Activated CD8-positive, alpha-beta T cell treated with anti-CD3 and anti-CD28 coated beads, Interleukin-2, amount 10 ng/mL, durations not matched to agents 7 days and 5 days (primary cell): ENCODE measurements at places on chromosomes 1 and 21.
A peak's percentile ranks its signal among the peaks of the same experiment; 100 is the strongest.

DNA sequence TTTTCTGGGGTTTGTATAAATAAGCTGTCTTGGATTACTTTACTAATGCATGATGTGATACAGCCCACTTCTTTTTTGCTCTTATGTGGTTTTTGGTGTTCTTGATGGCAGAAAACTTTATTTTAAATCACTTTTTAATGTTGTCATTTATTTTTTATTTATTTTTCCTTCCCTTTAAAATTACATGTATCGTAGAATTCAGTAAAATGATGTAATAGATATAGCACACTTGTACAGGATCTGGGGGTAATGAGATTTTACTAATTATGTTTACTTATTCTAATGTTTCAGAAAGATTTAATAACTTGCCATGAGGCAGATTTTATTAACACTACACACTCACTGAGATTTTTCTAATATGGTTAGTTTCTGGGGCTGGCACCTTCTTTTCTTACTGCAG is 701 bp upstream of the B3GALT2 start:
- DNase-seq = no peak

DNA sequence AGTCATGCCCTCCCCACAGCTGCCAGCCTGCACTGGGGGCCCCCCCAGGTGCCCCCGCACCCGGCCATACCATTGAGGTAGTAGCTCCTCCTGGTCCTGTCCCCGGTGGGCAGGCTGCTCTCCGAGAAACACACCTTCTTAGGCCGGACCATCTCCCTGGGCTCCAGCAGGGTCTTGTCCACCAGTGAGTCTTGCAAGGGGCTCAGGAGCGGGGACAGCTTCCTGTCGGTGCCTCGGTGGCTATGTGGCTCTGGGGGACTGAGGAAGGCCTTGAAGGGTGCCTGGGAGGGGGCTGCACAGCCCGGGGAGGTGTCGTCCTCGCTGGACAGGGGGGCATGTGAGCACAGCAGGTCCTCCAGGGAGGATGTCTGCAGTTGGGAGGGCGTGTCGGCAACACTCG is 12.9 kb upstream of the FTCD start:
- DNase-seq = no peak

GRCh38 chr1:245079021-245079609 is 75.7 kb upstream of the KIF26B start:
- DNase-seq = no peak

- no peak for DNase-seq
Observed at GRCh38 chr1:188027613-188028012, 1198.9 kb downstream of the PLA2G4A start.

- no peak for DNase-seq
Observed at GRCh38 chr1:172339842-172340241, 80.6 kb upstream of the C1orf105 start.

DNA sequence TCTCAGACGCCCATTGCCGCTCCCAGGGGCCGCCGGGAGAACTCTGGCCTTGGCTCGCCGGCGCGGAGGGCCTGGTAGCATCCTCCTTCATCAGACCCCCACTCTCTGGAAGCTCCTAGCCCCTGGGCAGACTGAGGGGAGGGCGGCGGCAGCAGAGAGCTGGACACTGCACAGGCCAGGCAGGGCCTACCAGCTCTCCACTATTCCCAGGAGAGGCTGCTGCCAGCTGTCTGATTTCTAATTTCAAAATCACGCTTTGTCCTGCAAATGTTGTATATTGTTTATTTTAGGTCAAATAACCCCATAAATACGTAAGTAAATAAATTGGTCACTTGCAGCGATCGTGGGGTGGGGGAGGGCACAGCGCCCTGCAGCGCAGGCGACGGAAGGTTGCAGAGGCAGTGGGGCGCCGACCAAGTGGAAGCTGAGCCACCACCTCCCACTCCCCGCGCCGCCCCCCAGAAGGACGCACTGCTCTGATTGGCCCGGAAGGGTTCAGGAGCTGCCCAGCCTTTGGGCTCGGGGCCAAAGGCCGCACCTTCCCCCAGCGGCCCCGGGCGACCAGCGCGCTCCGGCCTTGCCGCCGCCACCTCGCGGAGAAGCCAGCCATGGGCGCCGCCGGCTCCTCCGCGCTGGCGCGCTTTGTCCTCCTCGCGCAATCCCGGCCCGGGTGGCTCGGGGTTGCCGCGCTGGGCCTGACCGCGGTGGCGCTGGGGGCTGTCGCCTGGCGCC is at the start of gene MTARC1:
MTARC1 (plus strand) TSS at position 577 of the 732 bp plus-strand sequence; CDS start at position 609, 32 bp downstream.
- no peak for DNase-seq

DNA sequence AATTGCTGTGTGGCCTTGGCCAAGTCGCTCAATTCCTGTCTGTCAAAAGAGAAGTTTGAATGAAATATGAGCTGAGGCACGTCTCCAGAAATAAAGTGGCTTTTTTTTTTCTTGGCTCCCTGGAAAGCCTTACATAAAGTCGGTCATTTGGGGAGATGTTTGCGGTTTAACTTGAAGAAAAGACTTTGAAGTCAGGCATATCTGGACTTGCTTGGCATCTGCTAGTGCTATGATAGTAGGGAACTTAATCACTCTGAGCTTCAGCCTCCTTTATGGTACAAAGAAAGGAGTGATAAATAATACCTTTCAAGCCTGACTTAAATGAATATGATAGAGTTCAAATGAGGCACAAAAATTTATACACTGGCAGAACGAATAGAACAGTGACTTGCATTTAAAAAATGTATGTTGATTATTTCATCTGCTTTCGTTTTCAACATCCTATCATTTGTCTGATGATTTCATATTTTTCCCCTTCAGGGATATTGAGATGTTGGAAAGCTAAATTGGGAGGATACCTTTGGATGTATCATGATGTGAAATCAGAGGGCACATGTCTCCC is 60.2 kb downstream of the FASLG start:
- DNase-seq = no peak

- no peak for DNase-seq
Observed at GRCh38 chr1:187956975-187957374, 1128.2 kb downstream of the PLA2G4A start.

DNA sequence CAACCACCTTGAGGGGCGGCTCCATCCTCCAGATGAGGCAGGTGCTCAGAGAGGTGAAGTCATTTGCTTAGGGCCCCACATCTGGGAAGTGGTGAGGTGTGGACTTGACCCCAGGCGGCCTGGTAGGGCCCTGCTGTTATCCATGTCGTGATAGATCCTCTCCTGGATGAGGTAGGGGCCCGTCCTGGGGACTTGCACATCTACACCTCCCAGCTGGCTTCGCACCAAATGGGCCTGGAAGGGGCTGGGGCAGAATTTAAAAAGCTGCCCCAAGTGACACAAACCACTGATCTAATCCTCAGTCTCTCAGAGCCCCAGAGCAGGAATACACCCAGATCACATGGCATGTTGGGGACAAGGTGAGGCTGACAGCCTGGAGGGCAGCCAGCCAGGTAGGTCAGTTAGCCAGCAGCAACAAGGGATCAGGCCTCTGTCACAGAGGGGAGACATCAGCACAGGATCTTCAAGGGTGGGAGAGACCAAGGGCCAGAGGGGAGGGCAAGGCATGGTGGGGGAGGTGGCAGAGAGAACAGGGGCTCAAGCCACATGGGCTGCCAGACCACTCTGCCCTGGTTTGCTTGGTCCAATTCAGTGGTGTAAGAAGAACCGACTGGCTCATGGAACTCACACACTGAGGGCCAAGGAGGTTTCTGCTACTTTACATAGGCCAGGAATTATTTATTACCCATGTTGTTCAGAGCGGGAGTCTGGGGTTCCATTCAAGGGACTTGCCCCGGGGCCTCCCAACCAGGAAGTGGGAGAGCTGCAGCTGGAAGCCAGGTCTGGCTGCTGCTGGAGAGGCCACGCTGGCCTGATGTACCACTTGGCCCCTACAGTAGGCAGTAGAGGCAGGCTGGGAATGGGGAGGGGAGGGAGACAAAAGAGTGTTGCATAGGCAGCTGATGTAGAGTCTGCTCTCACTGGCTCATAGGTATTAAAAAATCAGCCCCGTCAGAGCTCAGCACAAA is 12.1 kb downstream of the LRP8 start:
- no peak for DNase-seq

DNA sequence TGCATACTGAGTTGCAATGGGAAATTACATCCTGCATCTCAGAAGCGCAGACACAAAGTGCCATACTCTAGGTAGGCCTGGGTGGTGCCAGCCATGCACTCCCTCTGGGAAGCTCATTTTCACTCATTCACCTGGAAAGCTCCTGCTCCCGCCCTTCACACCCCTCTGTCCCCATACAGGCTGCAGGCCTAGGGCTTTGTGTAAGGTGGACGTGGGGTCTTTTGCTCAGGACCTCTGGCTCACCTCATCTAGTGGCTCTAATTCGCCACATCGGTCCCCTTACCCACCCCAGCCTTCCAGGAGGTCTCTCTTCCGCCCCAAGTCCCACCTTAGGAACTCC is 751 bp downstream of the MRPS15 start:
- no peak for DNase-seq

- DNase-seq = no peak
Observed at GRCh38 chr1:93437976-93438605, 9.8 kb upstream of the FNBP1L start.

GRCh38 chr1:53345996-53346813 is 18.3 kb upstream of the LRP8 start:
- DNase-seq = peak; percentile 12

DNA sequence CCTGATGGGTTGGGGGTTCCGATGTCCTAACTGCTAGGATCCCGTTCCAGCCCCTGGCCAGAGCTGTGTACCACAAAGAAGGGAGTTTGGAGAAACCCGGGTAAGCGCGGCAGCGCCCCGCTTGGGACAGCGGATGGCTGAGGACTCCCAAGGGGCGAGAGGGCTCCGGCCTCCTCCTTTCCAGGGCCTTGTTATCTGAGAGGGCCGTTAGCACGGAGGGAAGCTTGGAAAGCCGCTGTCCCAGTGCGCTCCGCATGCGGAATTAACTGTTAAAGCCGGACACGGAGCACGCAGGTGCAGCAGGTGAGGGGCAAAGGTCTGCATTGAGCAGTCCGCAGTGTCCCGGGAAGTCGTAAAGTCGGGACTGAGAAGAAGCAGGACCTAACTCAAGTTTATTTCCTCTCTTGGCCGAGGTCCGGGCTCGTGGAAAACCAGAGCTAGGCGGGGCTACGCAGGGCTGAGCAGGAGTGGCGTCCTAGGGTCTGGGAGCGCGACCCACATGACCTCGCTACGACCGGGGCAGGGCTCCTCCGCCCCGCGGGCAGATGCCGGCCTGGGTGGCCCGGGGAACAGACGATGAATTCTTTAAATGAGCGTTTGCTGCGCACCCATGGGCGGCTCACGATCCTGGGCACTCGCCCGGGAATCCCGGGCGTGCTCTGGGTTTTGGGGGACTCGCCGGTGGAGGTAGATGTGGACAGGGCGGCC is 4.5 kb downstream of the LHX4 start:
- no peak for DNase-seq

DNA sequence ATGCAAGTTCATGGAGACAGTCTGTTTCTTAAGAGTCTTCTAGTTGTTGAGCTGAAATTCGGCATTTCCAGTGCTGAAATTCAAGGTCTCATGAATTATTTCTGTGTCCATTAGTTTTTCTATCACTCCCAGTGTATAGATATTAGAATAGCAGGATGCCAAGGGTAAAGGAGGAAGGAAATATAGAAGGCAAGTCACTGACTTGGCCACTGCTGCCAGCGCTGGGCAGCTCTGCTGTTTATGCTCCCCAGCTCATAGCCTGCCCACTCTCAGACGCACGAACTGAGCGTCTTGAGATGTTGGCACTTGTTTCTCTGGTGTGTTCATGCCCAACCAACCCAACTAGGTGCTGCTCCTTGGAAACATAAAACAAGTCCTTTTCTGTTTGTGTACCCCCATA is 110.1 kb downstream of the SLC45A1 start:
- no peak for DNase-seq

DNA sequence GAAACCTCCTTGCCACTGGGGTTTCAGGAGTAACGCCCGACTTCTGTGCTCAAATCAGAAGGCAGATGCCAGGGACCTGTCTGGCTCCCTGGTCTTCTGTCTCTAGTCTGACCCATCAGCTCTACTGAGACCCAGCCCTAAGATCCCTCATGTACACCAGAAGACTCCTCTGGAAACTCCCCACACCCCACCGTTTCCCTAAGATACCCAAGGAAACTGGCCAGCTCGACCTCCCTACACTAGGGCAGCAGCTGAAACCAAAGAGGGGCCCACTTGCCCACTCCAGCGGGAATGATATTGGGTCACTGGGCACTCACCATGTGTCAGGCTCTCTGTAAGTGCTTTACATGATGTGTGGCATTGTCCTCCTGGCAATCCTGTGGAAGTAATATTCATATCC is 469 bp upstream of the S100A16 start:
- DNase-seq = no peak

DNA sequence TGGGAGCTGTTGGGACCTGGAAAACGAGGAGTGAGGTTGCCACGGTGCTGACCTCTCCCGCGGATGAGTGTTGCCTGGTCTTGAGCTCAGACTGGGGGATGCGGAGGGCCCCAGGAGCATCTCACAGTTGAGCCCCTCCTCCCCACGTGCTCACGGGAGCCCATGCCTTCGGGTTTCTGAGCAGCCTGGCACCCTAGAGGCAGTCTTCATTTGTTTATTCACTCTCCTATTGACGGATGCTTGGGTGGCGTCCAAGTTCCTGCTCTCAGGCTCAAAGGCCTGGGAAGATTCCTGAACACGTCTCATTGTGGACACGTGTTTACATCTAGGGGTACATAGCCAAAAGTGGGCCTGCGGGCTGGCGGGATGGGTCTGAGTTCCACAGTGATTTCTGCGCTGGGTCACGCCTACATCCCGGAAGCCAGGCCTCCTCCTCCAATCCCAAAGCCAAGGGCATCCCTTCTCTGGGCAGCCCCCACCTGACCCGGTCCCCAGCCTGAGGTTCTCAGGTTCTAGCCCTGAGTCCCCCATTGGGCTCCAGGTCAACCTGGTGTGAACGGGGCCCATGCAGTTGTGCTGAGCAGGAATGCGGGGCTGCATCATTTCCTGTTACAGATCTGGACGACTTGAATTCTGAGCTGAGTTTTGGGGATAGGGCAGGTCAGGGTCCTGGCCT is 14.7 kb downstream of the WNT3A start:
- no peak for DNase-seq

- DNase-seq = no peak
Observed at GRCh38 chr1:114153261-114154145, at the start of gene SYT6. Gene SYT6, minus strand, starts transcription at chr1:114153869. Its CDS starts 97 bp downstream, at chr1:114153772.

DNA sequence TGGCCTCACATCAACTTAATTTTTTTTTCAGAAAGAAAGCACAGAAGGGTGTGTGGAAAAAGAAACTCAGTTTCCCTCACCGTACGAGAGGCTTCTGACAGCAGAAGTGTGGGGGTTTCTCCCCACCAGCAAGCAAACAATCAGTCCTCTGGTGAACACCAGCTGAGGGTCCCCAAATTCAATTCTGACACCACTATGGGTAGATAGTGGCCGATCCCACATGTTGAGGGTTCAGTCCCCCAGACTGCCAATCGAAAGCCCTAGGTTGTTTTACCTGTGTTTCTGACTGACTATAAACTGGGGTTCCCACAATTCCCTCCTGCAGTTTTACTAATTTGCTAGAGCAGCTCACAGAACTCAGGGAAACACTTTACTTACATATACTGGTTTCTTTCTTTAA is 2.1 kb downstream of the IFI6 start:
- no peak for DNase-seq

- no peak for DNase-seq
Observed at GRCh38 chr21:28421716-28422524, 570.8 kb downstream of the LTN1 start.

DNA sequence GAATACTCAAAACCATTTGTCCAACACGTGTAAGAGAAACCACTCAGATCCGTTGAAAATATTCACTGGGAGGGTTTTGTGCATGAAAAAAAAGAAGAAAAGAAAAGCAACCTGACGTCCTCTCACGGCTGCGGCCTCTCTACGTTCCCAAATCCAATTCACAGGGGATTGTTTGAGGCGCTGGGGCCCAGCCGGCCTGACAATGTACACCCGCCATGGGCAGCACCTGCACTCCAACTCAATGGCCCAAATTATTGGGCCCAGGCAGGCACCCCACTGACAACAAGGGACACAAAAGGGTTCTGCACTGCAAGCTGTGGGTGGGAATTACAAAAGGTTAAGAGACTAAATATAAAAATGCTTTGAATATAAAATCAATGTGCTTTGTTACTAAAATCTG is 41.5 kb downstream of the MORN1 start:
- DNase-seq = no peak
